MV-4-11 (cell line): ENCODE measurements at places on chromosomes 1 and 21.

- DNase-seq: no peak
Measured at GRCh38 chr1:13487143-13487868, 26.5 kb downstream of the LRRC38 start.

- DNase-seq: no peak
Measured at GRCh38 chr1:245843101-245843500, 664.0 kb downstream of the SMYD3 start.

DNA sequence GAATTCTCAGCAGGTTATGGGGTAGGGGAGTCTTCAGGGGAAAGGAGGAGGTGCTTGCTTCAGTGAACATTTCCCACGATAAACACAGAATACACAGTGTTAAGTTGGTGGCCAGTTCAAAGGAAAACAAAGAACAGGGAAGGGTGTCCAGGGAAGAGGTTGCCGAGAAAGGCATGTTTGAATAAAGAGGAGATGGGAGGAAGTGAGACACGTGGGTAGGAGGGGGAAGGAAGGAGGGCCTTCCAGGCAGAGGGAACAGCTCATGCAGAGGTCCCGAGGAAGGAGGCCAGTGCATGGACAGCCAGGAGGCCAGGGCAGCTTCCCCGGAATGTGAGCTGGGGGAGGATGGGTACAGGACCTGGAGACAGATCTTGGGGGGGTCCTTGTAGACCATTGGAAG, 130.3 kb upstream of the TMEM51 start:
- DNase-seq: no peak

GRCh38 chr1:201084295-201084694, 27.9 kb downstream of the CACNA1S start:
- no peak for DNase-seq

- DNase-seq: no peak
Measured at GRCh38 chr1:204285436-204286305, 71.9 kb upstream of the GOLT1A start.

DNA sequence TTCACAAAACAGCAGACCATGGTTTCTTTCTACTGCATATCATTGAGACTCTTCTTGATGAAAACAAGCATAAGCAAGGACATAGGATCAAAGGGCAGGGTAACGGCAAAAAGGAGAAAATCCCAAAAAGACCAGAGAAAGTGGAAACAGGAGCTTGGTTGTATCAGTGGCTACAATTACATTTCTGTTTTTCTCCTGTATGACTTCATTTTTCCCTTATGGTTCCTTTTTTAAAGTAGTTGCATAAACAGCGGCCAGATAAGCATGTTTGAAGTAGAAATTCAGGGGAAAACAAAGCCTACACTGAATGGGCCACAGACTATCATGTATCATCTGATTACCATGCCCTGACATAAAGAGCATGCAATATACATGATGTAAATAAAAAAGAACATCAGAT, 4.6 kb downstream of the EGLN1 start:
- no peak for DNase-seq

GRCh38 chr1:56522680-56523079, 56.7 kb downstream of the PLPP3 start:
- no peak for DNase-seq

DNA sequence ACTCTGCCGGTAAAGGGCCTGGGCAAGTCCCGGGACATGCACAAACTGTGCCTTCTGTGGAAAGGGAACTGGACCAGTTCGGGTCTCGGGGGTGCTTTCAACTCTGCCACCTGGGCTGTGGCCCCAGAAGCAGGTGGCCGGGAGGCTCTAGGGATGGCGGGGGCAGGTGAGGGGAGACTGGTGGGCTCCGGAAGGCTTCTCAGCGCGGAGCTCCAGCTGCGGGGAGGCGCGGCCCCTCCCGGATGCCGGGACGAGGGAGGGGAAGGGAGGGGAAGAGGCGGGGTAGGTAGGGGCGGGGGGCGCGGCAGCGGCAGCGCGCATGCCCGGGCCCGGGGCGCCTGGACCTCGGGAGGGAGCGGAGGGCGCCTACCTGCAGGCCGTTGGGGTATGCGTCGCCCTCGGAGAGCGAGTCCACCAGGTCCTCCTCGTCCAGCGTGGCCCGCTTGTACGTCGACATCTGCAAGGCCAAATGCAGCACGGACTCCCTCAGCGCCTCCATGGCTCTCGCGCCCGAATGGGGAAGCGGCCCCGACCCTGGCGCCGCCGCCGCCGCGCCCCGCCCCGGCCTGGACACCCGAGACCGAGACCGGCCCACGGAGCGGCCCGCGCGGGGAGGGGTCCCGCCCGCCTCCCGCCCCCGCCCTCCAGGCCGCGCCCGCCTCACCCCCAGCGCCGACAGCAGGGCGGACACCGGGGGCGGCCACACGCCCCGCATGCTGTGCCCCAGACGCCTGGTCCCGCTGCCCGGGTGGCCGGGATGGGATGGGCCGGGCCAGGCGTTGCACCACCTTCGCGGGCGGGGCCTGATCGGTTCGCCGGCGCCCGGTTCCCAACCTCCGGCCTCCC, at the start of gene ECE1:
Gene ECE1, minus strand, starts transcription at position 764 of the 846 bp plus-strand sequence. Its CDS starts 49 bp downstream, at position 715.
- DNase-seq: no peak

DNA sequence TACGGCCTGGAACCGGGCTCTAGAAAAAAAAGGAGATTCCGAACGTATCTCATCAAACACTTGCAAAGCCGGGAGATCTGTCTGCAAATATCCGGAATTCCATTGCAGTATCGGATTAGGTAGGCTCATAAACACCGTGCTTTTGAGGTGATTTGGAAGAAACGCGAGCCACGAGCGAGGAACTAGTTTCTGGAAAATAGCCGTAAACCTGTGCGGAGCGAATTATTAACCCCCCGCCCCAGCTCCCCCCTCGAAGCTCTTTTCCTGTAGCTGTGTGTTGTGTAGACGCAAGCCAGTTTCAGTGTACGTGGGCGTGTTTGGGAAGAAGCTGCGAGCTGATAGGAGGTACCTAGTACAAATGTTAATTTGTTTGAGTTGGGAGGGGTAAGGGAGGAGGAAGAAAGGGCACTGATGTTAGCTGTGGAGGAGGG, 1.1 kb downstream of the RALGPS2 start:
- peak; percentile 43 for DNase-seq

DNA sequence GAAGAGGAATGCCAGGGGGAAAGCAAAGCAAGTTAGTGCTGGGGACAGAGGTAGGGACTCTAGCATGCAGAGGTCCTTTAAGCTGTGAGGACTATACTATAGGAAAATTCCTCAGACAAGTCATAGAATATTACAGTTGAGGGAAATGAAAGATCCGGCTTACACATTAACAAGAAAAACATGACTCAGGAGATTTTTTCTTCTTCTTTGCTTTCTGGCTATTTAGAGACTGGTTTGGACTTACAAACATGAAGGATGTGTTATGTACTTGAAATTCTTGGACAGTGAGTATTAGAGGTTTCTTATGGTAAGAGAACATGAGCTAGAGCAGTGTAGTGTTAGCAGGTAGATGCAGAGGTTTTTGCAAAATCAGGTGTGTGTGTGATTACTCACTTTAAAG, 24.9 kb downstream of the USP25 start:
- no peak for DNase-seq

DNA sequence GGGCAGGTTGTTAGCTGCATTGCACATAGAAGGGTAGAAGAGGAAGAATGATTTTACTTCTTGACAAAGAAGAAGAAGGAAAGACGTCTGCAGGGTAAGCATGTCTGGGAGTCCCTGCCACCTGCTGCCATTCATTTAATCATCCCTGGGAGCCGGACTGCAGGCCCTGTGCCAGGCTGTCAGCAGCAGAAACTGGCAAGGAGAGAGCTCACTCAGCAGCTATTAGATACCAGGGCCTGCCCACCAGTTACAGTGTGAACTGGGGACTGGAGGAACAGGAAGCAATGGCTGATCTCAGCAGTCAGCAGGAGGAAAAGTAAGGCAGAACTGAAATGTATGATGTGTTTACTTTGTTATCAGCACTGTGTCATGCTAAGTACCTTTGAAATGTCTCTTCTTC, 75.7 kb upstream of the C1orf87 start:
- DNase-seq: no peak

- DNase-seq: peak; percentile 75
Measured at GRCh38 chr1:101004061-101004460, 21.5 kb downstream of the DPH5 start.

DNA sequence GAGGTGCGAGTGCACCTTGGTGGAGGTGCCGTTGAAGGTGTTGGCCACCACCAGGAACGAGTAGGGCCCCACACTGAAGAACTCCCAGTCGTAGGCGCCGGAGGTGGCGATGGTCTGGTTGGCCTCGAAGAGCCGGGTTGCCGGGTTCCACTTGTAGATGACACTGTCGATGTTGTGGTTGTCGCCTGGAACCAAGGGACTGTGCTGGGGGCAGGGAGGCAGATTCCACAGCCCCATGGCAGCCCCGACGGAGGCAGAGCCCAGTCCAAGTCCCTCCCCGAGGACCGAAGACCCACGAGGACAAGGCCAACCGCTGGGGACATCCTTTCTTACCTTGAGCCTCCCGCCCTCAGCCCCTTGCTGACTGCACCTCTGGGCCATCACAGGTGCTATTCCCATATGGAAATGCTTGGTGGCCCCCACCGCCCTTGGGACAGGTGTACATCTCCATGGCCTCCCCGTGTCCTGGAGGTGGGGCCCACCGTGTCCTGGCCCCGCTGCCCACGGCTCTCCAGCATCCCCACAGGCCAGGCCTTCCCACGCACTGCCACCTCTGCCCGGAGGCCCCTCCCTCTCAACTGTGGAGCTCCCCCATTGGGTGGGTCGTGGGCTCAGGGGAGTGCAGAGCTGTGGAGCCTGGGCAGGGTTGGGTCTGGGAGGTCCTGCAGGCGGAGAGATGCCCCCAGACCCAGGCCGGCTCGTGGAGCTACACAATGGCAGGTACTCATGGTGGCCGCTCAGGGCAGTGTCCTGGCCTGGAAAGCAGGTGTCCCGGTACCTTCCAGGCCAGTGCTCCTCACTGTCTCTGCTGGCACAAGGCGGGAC, 17.9 kb downstream of the KRTAP10-1 start:
- DNase-seq: no peak

- no peak for DNase-seq
Measured at GRCh38 chr1:178160736-178161475, 67.0 kb downstream of the RASAL2 start.

DNA sequence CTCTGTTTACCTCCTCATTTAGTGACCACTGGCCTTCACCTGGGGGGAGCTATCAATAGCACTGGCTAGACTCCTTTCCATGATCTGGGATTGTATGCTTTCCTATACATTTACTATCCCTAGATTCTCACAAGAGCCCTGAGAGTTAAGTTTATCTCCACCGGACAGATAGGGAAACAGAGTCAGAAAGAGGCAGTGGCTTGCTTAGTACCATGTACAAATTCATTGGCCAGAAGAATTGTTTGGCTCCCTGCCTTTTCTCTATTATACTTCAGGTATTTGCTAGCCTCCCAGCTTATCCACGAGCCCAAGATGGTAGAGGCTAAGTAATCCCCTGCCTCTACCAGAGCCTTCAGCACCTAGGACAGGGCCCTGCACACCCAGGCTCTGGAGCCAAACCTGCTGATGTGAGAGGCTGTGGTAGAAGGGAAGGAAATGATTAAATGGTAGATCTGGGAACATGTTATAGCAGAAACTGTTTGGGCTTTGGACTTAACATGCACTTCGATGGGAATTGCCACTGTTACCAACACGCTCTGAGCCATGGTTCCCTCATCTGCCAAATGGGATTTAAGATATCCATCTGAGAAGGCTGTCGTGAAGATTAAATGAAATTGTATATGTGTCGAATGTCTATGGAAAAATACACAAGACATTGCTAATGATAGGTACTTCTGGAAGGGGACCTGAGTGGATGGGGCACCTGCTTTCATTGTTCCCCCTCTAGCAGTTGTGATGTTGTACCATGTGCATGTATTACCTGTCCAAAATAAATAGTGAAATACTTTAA, 3.1 kb upstream of the BLACAT1 start:
- peak; percentile 43 for DNase-seq

DNA sequence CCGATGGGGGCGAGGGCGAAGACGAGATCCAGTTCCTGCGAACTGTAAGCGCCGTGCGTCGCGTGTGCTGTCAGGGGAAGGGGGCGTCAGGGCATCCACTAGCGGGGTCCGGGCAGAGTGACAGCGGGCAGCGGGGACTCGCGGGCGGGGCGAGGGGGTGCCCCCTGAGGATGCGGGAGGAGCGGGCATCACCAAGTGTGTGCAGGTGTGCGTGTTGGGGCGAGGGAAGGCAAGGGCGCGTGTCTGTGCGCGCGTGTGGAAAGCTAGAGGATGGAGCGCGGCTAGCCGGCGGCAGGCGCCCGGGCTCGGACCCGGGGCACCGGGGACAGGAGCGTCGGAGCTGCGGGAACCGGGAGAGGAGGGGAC, 525 bp downstream of the RYR2 start:
- no peak for DNase-seq

DNA sequence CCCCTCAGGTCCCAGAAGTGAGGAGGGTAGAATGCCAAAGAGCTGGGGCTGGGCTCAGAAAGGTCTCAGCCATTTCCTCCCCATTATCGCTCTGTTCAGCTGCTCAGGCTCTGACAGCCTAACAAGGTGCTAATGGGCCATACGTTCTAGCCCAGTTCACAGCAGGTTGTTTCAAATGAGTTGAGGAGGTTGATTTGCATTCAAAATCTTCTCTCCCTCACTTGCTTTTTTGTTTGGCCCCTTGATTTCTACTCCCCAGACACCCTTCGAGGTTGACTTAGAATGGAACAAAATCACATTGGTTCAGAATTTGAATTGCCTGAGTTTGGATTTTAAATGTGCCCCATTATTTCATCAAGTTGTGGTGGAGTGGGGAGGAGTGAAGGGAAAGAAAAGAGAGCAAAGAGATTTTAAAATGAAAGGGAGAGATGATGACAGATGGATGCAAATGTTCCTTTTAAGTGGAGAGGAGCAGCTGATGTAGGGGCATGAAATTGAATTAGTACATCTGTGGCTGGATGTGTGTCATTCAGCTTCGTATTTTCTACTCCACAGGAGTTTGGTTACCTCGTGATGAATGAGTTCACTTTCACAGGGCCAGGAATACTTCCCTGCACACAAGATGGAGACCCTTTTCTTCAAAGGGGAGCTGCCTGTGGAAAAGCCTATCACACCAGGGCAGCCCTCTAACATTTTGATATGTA, 425.8 kb upstream of the CAMK1G start:
- no peak for DNase-seq

GRCh38 chr21:22280851-22281250, 1282.6 kb downstream of the NCAM2 start:
- no peak for DNase-seq

- no peak for DNase-seq
Measured at GRCh38 chr1:27152829-27153548, 1.9 kb downstream of the SLC9A1 start.

DNA sequence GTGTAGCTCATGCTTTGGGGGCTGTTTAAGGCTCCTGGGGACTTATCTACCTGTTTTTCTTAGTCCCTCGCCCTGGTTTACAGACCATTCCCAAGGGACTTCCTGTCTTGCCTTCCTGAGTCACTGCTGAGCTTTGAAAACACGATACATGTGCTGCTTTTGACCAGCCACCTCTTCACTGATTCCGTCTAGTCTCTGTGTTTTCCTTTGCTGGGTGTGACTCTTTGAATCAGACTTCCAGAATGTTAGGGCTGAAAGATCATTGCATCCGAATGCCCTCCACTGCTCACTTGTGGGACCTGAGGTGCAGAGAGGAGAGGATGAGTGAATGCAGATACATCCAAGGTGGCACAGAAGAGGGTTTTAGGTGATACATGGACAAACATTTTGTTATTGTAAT, 35.4 kb upstream of the CITED4 start:
- DNase-seq: no peak
